ENCODE measurements at places on chromosomes 4 and X. TPM values are rescaled to one million over a fixed set of nuclear protein-coding genes. Genes with fewer than 3 reads are reported as not detected.

F8A2 gene
- not detected for total RNA-seq

MAGEC3 gene
- total RNA-seq: not detected

PPP2R2C gene
- total RNA-seq: not detected

ANAPC4 gene
- 21.1 TPM for total RNA-seq

MGAT4D gene
- not detected for total RNA-seq

CT45A3 gene
- total RNA-seq: not detected

ETNPPL gene
- not detected for total RNA-seq

GAGE1 gene
- under 0.01 TPM for total RNA-seq

CXorf49 gene
- not detected for total RNA-seq

TEC gene
- 0.71 TPM for total RNA-seq

OPRPN gene
- total RNA-seq: not detected

YIPF7 gene
- not detected for total RNA-seq

DOK7 gene
- not detected for total RNA-seq

USP26 gene
- total RNA-seq: not detected

PHOX2B gene
- not detected for total RNA-seq

PJA1 gene
- total RNA-seq: 30.5 TPM

PDE6B gene
- total RNA-seq: 1.3 TPM

TMEM156 gene
- 0.18 TPM for total RNA-seq

RAB39B gene
- total RNA-seq: 0.85 TPM

DCAF12L1 gene
- not detected for total RNA-seq

AMBN gene
- total RNA-seq: not detected

AKAP14 gene
- total RNA-seq: not detected

CCKAR gene
- total RNA-seq: 0.57 TPM

TBX22 gene
- total RNA-seq: not detected

GLRB gene
- 10.2 TPM for total RNA-seq

NAA10 gene
- 30.6 TPM for total RNA-seq

ENPEP gene
- total RNA-seq: 0.28 TPM

TEX13D gene
- not detected for total RNA-seq

PDLIM3 gene
- 15.8 TPM for total RNA-seq

HTN1 gene
- not detected for total RNA-seq

ODAPH gene
- total RNA-seq: not detected

RADX gene
- 1.00 TPM for total RNA-seq

PDZD4 gene
- 0.14 TPM for total RNA-seq

CXCL1 gene
- total RNA-seq: 70.6 TPM

APLN gene
- total RNA-seq: 4.3 TPM

GLUD2 gene
- total RNA-seq: 1.00 TPM

JAKMIP1 gene
- total RNA-seq: not detected

TRIM2 gene
- total RNA-seq: 72.0 TPM

AMER1 gene
- total RNA-seq: 1.00 TPM

RPA4 gene
- total RNA-seq: 0.71 TPM

SSX2 gene
- not detected for total RNA-seq

UCHL1 gene
- total RNA-seq: 500 TPM

SGMS2 gene
- total RNA-seq: 67.0 TPM

BTK gene
- not detected for total RNA-seq

SMPX gene
- not detected for total RNA-seq

GRSF1 gene
- total RNA-seq: 68.6 TPM

GNRHR gene
- not detected for total RNA-seq

PAGE4 gene
- total RNA-seq: not detected

CRMP1 gene
- under 0.01 TPM for total RNA-seq

PROM1 gene
- total RNA-seq: not detected

ADH1A gene
- not detected for total RNA-seq

WNK3 gene
- 0.14 TPM for total RNA-seq

ZNF81 gene
- total RNA-seq: 5.7 TPM

NRK gene
- 2.1 TPM for total RNA-seq
